ENCODE measurements at places on chromosomes 5 and 9. TPM values are rescaled to one million over a fixed set of nuclear protein-coding genes. Genes with fewer than 3 reads are reported as not detected.

NRARP gene
- 4.0 TPM for total RNA-seq

DNA sequence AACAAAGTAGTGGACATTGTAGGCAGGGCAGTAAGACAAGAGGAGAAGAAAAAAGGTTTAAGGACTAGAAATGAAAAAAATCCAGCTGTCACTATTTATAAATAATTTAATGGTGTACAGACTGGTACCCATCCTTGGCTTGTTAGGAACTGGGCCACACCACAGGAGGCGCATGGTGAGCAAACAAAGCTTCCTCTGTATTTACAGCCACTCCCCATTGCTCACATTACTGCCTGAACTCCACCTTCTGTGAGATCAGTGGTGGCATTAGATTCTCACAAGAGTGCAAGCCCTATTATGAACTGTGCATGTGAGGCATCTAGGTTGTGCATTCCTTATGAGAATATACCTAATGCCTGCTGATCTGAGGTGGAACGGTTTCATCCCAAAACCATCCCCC is 62.6 kb upstream of the DMAC1 start:
- DNase-seq, result no peak

GRCh38 chr5:74324556-74324955 is 316.0 kb downstream of the ENC1 start:
- DNase-seq, result no peak

DNA sequence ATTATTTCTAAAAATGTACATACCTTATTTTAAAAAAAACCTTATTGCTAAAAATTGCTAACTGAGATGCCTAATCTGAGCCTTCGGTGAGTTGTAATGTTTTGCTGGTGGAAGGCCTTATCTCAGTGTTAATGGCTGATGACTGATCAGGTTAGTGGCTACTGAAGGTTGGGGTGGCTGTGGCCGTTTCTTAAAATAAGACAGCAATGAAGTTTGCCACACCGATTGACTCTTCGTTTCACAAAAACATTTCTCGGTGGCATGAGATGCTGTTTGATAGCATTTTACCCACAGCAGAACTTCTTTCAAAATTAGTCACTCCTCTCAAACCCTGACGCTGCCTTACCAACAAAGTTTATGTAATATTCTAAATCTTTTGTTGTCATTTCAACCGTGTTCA is 14.7 kb downstream of the CENPK start:
- DNase-seq, result no peak

DNA sequence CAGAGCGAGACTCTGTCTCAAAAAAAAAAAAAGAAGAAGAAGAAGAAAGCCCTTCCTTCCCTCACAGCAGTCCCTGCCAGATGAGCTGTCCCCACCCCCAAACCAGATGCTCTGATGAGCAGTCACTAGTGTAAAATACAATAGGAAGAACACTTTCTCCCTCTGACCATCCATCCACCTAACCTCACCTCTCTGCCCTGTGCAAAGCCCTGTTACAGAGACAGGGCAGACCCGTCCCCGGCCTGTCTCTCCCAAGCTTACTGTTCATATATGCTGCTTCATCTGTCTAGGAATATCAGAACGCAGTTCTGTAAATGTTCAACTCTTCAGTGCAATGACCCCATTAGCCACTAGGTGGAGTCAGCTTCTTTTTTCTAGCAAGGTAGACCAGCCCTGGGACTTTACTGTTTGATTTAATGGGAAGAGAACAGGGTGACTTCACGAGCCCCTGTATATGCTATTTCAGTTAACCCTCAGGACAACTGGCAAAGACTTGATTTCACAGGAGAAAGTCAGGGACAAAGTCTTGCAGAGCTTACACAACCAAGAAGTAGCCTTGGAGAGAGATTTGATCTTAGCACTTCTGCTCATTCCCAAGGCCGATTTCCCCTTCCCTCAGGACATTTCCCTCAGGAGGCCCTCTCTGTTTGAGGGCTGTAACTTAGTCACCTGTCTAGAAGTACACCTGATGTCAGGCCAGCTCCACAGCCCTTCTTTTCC is 14.9 kb upstream of the FGFR4 start:
- no peak for DNase-seq
